Fibroblast of skin of right biceps (primary cell): ENCODE measurements at places on chromosomes 7 and 10.

DNA sequence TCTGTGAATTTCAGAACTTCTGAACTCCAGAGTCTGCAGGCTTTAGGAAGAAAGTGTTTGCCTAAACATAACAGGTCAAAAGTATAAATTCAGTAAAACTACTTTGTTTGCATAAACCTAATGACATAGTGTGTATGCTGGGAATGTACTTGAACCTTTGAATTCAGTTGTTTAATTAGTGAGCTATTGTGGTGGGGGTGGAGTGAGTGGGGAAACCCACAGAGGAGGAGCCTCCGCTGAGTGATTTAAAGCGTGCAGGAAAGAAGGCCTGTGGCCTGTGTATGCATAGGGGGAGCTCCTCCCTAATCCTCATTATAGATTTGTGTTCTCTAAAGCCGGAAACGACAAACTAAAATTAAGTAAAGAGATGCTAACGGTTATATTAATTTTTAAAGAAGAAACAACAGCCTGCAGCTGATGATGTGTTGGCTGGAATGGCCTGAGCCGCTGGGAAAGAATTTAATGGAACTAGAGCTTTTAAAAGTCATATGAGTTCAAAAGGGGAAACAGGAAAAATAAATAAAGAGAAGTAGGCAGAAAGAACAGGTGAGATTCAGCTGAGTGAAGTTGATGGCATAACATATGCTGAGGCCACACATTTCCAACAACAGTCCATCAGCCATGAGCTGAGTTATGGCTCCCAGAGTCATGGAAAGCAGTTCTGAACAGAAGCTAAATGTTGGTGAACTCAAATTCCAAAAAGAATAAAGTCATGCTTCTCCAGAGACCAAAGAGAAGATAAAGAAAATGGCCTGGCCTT, 595.0 kb downstream of the GRM8 start:
- DNase-seq = no peak

DNA sequence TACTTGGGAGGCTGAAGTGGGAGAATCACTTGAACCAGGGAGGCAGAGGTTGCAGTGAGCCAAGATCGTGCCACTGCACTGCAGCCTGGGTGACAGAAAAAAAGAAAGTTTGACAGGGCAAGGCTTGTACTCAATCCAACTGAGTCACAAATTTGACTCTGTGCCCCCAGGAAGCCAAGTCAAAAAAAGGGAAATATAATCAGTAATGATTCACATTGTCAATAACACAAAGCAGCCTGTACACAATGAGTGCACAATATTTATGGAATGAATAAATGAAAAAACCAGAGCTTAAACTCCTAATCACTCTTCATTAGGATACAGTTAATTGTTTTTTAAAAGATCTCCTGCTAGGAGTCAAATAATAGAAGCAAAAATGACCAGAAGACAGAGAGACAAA, 6.4 kb downstream of the NAPEPLD start:
- DNase-seq = no peak

DNA sequence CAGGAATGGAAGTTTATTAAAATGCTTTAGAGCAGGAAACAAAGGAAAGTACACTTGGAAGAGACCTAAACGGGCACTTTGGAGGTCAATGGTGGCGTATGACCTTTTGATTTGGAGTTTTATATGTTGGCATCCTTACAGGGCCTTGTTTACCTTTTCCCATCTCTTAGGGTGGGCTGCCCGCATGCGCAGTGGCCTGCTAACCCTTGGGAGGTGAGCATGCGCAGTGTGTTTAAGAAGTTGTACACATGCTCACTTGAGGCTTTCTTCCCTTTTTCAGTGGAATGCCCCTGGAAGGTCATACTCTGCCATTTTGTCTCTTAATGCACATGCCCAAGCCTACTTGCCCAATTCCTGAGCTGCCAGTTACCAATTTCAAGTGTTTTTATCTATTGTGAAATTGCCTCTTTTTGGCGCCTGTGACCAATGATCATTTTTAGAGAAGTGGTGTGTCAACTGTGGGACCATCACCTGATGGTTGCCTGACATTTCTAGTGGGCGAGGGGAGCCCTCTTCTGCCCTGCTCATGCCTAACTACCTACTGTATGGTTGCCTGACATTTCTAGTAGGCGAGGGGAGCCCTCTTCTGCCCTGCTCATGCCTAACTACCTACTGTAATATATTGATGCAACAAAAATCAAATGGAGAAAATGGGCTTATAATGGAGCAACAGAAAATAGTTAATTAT, 138.0 kb downstream of the PPP1R9A start:
- peak; percentile 42 for DNase-seq

GRCh38 chr10:91460681-91461080, 50.5 kb downstream of the HECTD2 start:
- DNase-seq = peak; percentile 38

- no peak for DNase-seq
Observed at GRCh38 chr7:135109562-135109961, 38.3 kb upstream of the TMEM140 start.

DNA sequence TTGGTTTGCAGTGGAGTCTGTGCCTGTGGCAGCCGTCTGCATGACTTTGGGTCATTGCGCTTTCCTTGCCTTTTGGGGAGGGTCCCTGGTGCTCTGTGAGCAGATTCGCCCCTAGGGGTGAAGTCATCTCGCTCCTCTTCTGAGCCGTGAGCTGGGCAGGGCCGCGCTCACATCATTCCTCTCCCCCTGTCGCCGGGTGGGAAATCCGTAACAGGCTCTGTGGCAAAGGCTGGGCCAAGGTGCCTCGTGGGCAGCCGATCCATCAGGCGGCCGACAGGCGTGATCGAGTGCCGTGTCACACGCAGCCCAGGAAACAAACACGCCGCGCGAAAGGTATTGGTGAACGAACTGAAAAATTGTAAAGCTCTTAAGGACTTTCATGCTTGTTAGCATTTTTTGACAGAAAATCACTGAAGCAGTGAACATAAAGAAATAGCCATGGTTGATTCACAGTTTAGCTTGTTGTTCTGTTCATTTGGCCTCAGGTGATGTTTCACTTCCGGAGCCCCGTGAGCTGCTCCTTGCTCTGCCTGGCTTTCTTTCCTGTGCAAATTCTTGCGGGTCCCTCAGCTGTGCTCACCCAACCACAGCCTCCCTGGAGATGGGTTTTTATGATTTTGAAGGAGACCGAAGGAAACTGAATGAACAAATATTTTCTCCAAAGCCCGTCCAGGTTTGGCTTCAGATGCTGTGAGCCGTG, 122.1 kb downstream of the NKX6-2 start:
- DNase-seq = no peak

- DNase-seq = no peak
Observed at GRCh38 chr7:128383776-128384175, 22.3 kb upstream of the PRRT4 start.
